ENCODE measurements at places on chromosomes 12 and 14. TPM values are rescaled to one million over a fixed set of nuclear protein-coding genes. Genes with fewer than 3 reads are reported as not detected.

DNA sequence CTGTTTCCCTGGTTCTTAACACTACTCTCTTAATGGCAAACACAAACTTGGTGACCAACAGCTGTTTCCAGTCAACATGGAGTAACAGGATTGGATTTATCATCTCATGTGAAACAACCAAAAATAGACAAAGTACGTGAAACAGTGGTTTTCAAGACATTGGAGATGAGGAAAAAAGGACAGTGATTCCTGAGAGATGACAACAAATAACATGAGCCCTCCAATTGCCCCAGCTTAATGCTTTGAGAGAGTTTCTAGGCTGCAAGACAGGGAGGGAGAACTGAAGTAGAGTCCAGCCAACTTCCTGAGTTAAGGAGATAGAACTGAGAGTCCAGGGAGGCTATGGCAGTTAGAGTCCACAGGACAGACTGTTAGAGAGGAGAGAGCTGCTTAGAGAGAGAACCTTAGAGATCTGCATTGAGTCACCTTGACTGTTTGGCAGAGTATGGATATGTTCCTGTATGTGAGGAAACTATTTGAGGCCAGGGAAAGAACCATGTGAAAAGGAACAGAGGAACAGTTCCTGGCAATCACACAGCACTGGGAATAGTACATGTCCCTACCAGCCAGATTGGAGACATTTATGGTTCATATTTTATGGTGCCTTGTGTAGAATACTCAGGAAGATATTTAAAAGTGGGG, 106.4 kb downstream of the PCNX1 start:
- H3K4me1 ChIP-seq = peaks cover 2% of the 10 kb centered on the region
- no peaks in the 10 kb centered on the region for H3K27me3 ChIP-seq
- no peak overlapping the region for H3K4me3 ChIP-seq
- no peaks in the 10 kb centered on the region for H3K36me3 ChIP-seq
- H3K27ac ChIP-seq = no peak overlapping the region

DNA sequence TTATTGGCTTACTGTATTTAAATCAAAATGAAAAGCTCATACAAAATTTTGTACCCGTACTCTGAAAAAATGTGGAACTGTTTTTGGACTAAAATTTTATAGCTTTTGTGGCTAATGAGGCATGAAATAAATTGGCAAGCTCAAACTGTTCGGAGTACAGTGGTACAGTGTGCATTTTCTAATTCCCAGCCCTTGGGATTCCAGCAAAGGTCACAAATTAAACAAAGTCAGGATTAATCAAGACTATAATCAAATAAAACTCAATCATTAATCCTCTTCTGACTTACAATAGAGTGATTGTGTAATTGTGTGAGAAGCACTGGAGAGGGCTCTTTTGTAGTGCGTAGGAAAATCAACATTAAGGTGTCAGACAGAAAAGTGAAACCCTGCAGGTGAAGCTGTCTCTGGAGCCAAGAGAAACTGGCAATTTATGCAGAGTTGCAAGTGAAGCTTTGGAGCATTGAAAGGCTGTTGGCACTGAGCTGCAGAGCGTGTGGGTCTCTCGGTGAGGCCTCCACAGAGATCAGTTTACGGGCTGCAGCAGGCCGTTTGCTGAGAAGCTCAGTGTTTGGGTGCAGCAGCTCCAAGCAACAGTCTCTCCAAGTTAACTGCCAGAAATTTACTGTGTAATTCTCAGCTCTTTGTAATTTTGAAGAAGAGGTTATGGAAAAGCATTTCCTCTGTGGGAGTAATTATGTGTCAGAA, 275.9 kb downstream of the FBXL14 start:
- H3K27ac ChIP-seq = peak overlapping the region; percentile 26
- no peak overlapping the region for H3K4me3 ChIP-seq
- H3K27me3 ChIP-seq = no peaks in the 10 kb centered on the region
- no peak for DNase-seq
- H3K4me1 ChIP-seq = peaks cover 10% of the 10 kb centered on the region

DNA sequence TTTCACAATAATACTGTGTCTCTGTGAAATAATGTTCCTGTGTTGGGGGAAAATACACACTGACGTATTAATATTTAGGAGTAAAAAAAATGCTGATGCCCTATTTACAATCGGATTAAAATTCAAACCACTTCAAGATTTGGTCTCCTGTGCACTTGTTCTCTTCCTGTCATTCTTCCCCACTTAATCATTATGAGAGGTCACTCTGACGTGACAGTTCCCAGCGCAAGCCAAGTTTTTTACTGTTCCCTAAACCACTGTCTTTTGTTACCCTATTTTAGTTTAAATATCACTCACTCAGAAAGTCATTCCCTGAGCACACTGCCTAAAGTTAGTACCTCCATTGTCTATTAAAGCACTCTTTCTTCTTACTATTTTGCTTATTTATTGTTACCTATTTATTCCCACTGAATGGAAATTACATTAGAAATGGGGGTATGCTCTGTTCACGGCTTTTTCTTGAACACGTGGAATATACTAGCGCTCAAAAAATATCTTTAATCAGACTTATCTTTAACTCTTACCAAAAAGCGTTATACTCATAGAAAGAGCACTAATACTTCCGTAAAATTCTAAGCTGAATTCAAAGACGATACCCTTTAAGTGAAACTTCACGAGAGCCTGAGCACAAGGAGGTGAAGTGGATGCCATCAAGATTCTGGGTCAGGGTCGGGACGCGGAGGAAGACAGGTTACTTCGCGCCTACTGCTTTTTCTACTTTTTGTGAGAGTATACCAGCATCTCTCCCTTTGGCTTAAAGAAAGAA, 670 bp upstream of the PSMA3 start:
- H3K27ac ChIP-seq = peak overlapping the region; percentile 94
- H3K4me3 ChIP-seq = peak overlapping the region; percentile 88
- no peaks in the 10 kb centered on the region for H3K36me3 ChIP-seq
- no peaks in the 10 kb centered on the region for H3K27me3 ChIP-seq

- no peak overlapping the region for H3K4me3 ChIP-seq
- no peak overlapping the region for H3K27ac ChIP-seq
- H3K36me3 ChIP-seq = no peaks in the 10 kb centered on the region
- DNase-seq = no peak
- H3K4me1 ChIP-seq = no peaks in the 10 kb centered on the region
These were observed 94.7 kb downstream of the ERGIC2 start for GRCh38 chr12:29286081-29286790.

Gene TAS2R7
- not detected for total RNA-seq

Gene PIWIL1
- not detected for total RNA-seq
